ENCODE measurements at places on chromosomes 11 and 22. TPM values are rescaled to one million over a fixed set of nuclear protein-coding genes. Genes with fewer than 3 reads are reported as not detected.
A peak's percentile ranks its signal among the peaks of the same experiment; 100 is the strongest.

- no peak for DNase-seq
Observed at GRCh38 chr11:114019046-114019445, 40.5 kb upstream of the ZBTB16 start.

DNA sequence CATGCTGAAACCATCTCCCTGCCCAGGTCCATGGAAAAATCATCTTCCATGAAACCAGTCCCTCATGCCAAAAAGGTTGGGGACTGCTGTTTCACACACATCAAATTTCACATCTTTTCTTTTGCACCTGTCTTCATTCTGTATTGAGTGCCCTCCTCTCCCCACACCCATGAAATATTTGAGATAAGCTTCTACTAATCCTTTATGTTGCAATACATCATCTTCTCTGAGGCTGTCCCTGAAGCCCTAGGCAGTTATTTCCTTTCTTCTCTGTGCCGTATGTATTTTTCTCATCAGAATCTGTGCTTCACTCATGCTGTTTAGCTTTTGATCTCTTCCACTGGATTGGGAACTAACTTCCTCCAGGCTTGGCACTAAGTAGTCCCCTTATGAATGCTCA, 40.0 kb upstream of the RRM1 start:
- DNase-seq, result no peak

Gene POTEH
- total RNA-seq, result not detected

- DNase-seq, result no peak
Observed at GRCh38 chr11:108368134-108368533, 99.2 kb downstream of the C11orf65 start.

- DNase-seq, result no peak
Observed at GRCh38 chr11:61639816-61640443, 40.3 kb upstream of the DAGLA start.

Gene ALDH3B1
- 0.22 TPM for total RNA-seq

Gene APOL1
- not detected for total RNA-seq

- no peak for DNase-seq
Observed at GRCh38 chr22:42562684-42563083, 8.9 kb downstream of the SERHL2 start.

- DNase-seq, result no peak
Observed at GRCh38 chr11:34324466-34324865, 33.3 kb downstream of the ABTB2 start.

Gene PLA2G3
- total RNA-seq, result 1.3 TPM

GRCh38 chr11:104796301-104796700, 102.0 kb downstream of the CASP12 start:
- DNase-seq, result peak; percentile 25

Gene SERPIND1
- total RNA-seq, result not detected

Gene EHD1
- total RNA-seq, result 114 TPM

GRCh38 chr11:20373568-20374209, 10.2 kb downstream of the HTATIP2 start:
- no peak for DNase-seq

Gene CALCA
- not detected for total RNA-seq

Gene SLC6A5
- total RNA-seq, result 0.05 TPM

Gene SMIM38
- 0.32 TPM for total RNA-seq

DNA sequence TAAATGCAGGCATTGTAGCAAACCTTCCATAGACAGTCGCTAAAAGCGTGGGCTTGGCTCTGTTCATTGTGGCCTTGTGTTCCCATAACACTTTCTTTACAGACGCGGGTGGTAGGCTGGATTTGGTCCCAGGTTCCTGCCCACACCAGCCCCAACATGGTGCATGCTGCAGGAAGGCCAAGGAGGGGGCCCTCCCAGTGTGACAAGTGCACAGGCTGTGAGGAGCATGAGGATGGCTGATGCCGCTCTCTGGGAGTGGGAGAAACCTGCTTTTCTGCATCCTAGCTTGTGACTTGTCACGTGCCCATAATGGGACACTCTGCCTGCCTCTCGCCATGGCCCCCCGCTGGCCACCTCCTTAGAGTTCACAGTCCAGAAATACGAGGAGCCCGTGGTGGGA, 161.8 kb upstream of the B3GAT1 start:
- no peak for DNase-seq

DNA sequence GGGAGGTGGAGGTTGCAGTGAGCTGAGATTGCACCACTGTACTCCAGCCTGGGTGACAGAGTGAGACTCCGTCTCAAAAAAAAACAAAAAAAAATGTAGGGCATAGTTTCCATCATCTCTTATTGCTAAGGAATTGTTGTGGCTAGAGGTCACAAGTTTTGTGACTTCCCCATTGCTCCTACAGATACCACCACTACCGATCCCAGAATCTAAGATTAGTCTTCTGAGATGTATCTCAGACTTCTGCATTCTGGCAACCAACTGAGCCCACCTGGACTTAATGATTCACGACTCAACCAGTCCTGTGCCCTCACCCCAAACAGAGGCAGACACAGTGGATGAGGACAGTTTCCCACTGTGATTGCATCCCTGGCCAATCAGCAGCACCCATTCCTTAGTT, 148.9 kb downstream of the NECTIN1 start:
- no peak for DNase-seq

DNA sequence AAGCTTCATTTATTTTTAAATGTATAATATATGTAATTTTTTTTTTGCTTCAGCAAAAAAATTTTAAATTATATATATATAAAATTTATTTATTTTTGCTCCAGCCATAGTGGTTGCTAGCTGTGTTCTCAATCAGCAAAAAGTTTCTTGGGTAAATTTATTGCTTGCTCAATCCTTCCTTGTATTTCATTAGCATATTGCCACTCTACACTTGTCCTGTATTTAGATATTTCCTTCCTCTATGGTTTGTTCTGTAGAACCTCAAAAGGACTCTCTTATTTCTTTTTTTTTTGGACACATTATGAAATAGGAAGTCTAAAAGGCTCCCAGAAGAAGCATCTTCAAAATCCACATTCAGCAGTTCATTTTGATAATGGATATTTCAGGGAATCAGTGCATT, 2.3 kb downstream of the PTPRJ start:
- DNase-seq, result no peak

GRCh38 chr22:29125844-29126243, 53.0 kb downstream of the KREMEN1 start:
- no peak for DNase-seq

DNA sequence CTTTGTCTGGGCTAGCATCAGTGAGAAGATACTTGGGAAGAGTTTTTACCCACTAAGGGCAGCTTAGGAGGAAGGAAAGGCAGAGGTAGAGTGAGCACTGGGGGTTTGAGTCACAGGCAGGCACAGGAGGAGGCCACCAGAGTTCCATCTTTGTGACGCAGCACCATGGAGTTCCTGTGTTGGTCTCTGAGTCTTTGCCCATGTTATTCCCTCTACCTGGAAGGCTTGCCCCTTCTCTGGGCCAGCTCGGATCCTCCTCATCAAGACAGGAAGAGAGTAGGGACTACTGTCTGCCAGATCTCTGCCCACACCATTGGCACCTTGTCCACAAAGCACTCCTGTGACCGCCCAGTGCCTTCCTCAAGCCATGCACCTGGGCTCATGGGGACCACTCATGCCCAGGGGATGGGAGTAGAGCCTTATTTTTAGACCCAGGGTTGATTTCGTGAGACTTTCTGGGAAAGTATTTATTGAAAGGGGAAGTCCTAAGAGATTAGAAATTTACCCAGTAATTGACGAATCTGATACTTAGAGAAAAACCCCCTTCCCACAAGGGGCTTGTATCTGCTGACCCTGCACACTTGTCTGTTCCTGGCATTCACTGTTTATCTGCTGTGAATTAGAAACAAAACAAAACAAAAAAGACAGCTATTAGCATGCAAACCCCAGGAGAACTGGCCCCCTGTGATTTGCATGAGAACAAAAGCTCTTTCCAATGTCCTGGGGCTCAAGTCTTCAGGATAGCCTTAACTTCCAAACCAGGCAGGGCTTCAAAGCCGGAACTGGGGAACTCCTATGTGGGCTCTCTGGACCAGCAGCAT, 35.9 kb upstream of the MYEOV start:
- no peak for DNase-seq

DNA sequence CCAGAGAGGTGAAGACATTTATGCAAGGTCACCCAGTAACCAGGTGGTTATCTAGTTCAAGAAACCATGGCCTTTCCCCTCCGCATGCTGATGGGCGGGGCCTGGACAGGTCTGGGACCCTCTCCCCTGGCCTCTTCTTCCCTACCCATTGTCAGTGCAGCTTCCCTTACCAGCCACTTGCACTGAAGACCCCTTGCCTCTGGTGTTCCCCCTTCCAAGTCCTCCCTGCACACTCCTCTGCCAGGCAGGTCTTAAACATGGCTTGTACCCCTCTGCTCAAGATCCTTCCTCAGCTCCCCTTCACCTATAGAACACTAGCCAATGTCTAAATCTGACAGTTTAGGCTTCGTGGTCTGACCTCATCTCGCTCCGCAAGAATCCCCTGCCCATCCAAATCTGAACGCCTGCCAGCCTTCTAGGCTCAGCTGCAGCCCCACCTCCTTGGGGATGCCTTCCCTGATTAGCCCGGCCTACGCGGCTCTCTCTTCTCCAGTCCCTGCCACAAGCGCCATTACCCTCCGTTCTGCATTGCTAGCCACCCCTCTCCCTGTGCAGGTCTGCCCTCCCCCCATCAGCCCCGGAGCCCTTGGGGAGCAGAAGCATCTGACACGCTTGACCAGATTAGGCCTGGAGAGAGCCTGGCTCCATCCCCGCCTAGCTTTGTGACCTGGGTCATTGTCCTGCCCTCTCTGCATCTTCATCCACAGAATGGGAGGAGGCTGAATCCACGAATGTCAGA, 213.8 kb downstream of the DSCAML1 start:
- DNase-seq, result peak; percentile 86

GRCh38 chr22:49971232-49972162, 10.9 kb downstream of the PIM3 start:
- peak; percentile 50 for DNase-seq

- no peak for DNase-seq
Observed at GRCh38 chr11:47536915-47537314, 16.0 kb downstream of the CELF1 start.

DNA sequence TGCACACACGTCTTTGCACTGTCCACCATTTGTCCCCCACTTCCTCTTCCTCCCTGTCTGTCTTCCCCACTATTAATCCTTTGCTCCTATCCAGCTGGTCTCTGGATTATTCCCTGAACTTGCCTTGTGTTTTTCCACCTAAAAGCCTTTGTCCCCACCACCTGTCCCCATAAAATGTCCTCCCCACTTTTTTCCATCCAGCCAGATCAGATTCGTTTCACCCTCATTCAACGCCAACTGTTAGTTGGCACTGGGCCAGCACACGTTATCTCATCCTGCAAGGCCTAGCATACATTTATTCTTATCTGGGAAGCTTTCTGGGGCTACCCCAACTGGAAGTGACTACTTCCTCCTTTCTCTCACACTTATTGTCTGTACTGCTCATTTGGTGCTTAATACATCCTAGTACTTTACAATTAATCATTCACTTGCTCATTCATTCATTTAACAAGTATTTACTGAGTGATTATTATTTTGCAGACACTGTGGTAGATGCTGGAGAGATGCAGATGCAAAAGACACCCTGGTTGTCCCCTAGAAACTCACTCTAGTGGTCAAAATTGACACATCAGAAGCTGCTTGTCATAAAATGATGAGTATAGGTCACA, 96.2 kb downstream of the RASSF10 start:
- DNase-seq, result no peak

Gene SLC22A12
- total RNA-seq, result not detected

Gene OR51A2
- not detected for total RNA-seq

- peak; percentile 82 for DNase-seq
Observed at GRCh38 chr11:32172848-32173834, 82.3 kb downstream of the RCN1 start.

DNA sequence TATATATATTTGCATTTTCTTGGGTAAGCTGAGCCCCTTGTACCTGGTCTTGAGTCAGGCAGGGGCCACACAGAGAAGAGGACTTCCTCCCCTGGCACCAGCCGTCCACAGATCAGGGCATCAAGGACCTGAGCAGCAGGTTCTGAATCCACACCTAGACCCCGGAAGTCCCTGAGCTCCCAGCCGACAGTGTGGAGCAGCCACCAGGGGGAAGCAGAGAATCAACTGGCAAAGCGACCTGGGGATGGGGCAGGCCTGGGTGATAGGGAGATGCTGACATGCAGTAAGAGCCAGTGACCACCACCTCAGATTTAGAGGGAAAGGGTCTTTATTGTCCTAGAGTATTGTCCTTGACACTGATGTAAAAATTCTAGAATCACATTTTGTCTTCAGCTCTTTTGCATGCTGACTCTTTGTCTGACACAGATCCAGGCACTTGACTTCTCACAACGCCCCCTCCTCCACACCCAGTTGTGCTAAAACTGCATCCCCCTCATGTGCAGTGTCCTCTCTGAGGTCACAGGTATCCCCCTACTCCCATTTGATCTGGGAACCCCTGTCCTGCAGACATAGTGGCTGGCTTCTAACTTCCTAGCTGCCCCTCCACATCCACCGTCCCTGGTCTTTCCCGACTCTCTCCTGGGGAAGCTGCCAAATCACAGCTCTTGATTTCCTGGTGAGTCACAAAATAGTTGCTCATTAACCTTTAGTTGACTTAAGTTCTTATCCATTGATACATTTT, 109.3 kb downstream of the GGTLC2 start:
- peak; percentile 83 for DNase-seq

- DNase-seq, result no peak
Observed at GRCh38 chr11:11215944-11216343, 137.1 kb downstream of the CSNK2A3 start.

DNA sequence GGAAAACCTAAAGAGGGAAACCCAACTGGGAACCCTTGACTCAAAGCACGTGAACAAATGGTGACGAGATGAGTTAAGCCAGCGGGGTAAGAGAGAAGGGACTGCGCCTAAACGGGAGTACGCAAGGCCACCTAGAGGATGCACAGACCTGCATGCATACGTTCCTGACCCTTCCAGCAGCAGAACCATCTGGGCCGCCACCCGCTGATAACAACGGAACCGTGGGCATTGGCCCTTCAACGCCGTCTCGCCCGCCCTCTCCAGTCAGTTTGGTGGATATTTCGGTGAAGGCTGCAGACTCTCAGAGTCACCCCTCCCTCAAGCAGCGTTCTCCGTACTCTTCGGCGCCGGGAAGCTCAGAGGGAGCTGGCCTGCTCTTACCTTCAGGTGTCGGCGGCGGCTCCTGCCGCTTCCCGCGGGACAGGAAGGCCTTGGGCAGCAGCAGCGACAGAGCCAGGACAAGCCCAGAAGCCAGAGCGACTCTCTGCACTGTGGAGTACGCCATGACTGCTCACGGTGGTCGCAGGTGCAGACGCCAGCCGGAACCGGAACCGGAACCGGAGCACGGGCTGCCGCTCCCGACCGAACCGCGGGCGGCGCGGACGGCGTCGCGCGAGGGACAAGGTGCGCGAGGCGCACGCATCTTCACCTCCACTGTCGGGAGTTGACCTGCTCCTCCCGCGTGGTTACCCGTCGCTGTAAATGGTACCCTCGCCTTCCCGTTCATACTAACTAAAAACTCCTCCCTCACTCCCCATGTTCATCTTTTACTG, at the start of gene RIC3:
Gene RIC3 (minus strand): TSS at position 541 of the 773 bp plus-strand sequence. CDS start 36 bp downstream, at position 505.
- peak; percentile 60 for DNase-seq

Gene RAPSN
- 0.54 TPM for total RNA-seq

Gene MS4A7
- not detected for total RNA-seq

Gene SIDT2
- total RNA-seq, result 23.6 TPM

DNA sequence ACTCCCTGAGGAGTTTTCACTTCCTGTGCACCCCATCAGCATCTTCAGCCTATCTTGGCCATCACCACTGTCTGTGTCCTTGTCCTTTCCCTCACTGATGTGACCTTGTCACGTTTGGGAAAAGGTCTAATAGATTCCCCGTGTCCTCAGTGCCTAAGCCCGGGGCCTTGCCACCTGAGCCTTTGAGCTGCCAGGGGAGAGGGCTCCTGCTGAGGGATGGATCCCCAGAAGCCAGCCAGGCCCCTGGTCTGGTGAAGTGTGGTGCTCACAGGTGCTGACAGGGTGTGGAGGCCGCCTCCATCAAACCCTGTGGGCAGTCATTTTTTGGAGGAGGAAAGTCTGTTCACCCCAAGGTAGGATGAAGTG, 47.2 kb downstream of the GAB4 start:
- DNase-seq, result no peak
